ENCODE measurements at places on chromosomes 1 and 21.
A peak's percentile ranks its signal among the peaks of the same experiment; 100 is the strongest.

DNA sequence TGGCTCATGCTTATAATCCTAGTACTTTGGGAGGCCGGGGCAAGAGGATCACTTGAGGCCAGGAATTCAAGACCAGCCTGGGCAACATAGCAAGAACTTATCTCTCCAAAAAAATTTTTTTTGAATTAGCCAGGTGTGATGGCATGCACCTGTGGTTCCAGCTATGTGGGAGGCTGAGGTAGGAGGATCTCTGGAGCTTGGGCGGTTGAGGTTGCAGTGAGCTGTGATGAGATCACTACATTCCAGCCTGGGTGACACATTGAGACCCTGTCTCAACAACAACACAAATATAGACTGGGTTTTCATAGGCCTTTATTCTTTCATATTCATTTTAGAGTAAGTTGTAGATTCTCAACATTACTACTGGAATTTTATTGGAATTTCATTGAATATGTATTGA, 12.8 kb downstream of the MED18 start:
- no peak for DNase-seq

- DNase-seq = peak; percentile 5
Measured at GRCh38 chr1:19096036-19096833, 113.8 kb downstream of the UBR4 start.

DNA sequence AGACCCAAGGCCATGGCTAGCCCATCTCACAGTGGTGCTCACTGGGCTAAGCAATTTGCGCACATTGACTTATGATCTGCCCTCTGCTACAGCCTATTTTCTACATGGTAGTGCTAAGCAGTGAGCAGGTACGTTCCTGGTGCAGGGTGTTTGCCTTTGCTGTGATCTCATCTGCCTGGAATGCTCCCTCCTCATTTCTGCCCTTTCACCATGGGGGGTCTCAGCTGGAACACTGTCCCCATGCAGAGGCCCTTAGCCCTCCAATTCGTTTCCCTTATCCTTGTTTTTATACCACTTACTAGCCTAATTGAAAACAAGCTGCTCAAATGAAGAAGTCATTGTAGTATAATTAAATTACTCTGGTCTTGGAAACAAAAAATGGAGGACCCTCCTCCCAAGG, 2.0 kb upstream of the B3GALT5 start:
- DNase-seq = no peak

DNA sequence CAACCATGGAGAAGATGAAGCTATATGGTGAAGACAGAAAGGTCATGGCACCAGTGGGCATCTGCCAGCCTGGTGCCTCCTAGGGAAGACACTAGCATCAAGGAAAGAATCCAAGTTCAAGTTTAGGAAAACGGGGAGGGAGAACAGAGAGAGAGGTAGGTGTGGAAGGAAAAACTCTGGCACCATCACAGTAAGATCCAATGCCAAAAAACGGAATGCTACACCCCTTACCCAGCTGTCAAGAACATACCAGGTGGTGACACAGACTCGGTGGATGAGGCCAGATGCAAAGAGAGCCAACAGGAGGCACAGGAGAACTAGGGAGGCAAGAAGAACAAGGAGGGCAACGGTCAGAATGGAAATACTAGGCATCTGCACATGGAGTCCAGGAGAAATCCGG, 3.6 kb downstream of the KRTCAP2 start:
- no peak for DNase-seq

- DNase-seq = no peak
Measured at GRCh38 chr1:183864611-183865010, 59.7 kb downstream of the RGL1 start.

- peak; percentile 46 for DNase-seq
Measured at GRCh38 chr1:25487628-25488027, 55.8 kb upstream of the LDLRAP1 start.

- no peak for DNase-seq
Measured at GRCh38 chr1:214029796-214030195, 42.0 kb downstream of the PROX1 start.

GRCh38 chr1:207463571-207463970, 9.4 kb downstream of the CR2 start:
- no peak for DNase-seq

- no peak for DNase-seq
Measured at GRCh38 chr1:244220410-244220809, 169.3 kb downstream of the ZBTB18 start.

DNA sequence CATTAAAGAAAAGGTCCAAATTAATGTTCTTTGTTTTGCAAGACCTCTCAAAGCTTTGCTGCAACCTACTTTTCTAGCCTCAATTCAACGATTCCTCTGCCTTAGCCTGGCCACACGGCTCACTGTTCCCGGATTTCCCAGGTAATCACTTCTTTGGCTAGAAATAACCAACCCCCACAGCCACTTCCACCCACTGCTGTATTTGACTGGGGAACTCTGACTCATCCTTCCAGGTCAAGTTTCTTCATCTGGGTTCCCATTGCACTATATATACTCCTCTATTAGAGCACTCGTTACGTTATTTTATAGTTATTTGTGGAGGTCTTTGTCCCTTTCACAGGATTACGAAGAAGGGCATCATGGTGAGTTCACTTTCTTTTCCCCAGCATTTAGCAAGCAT, 185.9 kb downstream of the CACNA1E start:
- no peak for DNase-seq

DNA sequence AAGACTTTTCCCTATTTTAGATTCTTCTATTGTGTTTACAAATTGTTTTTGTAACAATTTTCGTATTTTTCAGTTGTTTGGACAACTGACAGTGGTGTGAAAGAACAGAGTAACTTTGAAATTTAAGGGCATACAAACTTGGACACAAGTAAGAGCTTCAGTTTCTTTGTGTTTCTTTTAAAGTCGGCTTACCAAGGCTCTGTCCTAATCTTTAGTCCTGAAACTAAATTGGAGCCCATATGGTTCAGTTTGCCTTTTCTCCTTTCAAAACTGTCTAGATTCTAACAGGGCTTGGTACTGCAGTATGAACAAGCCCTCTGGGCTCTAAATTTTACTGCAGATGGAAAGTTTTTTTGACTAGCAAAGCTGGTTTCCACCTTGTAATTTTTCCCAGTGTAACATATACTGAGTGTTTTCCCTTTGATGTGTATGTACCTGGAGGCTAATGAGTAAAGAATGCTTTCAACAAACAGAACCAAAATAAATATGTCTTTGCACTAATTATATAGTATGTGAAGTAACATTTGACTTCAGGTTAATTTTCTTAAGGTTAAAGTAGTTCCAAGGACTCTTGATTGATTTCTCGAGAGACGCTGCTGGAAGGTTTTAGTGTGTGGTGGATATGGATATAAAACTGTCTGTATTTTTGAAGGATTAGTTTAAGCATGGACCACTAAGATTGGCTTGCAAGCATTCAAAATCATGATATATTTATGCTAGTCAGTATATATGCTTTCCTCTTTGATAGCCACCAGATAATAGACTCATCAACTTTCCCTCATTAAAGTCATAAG, 4.1 kb downstream of the SNX27 start:
- DNase-seq = no peak

DNA sequence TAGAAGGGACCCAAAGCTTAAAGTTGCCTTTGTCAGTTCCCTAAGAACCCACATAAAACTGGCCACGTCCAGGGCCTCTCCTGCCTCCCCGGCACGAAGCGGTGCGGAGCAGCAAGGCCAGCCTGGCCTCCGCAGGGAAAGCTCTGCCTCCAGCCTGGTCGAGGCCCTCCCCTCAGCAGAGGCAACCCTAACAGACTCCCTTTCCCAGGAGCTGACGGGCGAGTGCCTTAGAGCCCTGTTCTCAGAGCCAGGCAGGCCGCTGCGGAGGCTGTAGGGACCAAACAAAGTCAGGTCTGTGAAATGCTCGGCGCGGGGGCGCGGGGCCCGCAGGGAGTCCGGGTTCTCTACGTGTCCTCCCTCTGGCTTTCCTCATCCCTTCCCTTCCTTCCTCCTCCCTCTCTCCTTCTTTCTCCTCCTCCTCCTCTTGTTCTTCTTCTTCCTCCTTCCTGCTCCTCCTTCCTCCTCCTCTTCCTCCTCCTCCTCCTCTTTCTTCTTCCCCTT, 40.7 kb downstream of the RIPK4 start:
- no peak for DNase-seq

DNA sequence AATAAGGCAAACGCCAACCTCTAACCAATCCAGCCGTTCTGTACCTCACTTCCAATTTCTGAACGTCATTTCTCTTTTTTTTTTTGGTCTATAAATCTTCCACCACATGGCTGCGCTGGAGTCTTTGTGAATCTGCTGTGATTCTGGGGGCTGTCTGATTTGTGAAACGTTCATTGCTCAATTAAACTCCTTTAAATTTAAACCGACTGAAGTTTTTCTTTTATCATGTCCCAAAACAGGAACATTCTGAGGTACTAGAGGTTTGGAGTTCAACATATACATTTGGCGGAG, 65.5 kb upstream of the BACH1 start:
- peak; percentile 1 for DNase-seq

GRCh38 chr1:184823080-184823479, 68.4 kb upstream of the EDEM3 start:
- DNase-seq = no peak

GRCh38 chr21:16388911-16389560, 659.3 kb downstream of the USP25 start:
- DNase-seq = no peak

- no peak for DNase-seq
Measured at GRCh38 chr1:161921990-161922389, 101.7 kb downstream of the OLFML2B start.

DNA sequence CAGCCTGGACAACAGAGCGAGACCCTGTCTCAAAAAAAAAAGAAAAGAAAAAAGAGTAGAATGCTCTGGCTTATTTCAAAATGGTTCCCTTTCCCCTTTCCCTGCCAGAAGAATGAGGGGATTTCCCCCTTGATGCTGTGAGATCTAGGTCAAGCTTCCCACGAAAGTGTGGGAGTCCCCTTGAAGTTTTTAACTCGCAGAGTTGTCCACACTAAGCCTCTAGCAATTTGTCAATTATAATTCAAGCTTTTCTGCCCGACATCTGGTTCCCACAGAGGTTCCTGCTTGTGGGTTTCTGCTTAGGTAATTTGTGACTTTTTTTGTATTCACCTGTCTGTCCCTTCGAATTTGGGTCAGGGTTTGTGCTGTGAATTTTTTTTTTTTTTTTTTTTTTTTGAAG, 62.8 kb downstream of the ZFYVE9 start:
- DNase-seq = no peak

- peak; percentile 63 for DNase-seq
Measured at GRCh38 chr1:206703661-206704060, 19.0 kb downstream of the MAPKAPK2 start.

GRCh38 chr1:172605641-172606040, 53.3 kb upstream of the FASLG start:
- no peak for DNase-seq

GRCh38 chr1:27646676-27647075, 11.7 kb upstream of the FGR start:
- DNase-seq = no peak

- no peak for DNase-seq
Measured at GRCh38 chr1:22329148-22329515, 122.5 kb upstream of the ZBTB40 start.

DNA sequence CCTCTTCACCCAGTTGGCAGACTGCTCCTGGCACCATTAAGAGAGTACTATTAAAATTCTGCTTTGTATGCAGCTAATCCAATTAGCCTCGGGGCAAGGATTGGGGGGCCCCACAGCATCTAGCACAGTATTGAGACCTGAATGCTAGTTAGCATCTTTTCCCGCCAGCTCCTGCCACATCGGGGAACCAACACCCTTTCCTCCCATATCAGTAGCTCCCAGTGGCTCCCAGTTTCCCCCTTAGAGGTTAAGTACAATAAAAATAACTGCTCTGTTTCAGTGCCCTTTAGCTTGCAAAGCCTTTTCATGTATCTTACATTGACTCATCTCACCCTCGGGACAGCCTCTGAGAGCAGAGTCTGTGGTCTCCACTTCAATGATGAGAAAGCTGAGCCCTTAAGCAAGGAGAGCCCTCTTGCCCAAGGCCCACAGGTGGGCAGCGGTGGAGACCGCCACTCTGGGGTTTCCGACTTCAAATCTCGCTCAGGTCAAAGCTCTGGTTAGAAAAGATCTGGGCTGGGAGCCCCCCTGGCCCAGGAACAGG, 4.2 kb upstream of the PMVK start:
- no peak for DNase-seq

GRCh38 chr1:173267453-173267945, 60.4 kb upstream of the TNFSF4 start:
- DNase-seq = no peak

DNA sequence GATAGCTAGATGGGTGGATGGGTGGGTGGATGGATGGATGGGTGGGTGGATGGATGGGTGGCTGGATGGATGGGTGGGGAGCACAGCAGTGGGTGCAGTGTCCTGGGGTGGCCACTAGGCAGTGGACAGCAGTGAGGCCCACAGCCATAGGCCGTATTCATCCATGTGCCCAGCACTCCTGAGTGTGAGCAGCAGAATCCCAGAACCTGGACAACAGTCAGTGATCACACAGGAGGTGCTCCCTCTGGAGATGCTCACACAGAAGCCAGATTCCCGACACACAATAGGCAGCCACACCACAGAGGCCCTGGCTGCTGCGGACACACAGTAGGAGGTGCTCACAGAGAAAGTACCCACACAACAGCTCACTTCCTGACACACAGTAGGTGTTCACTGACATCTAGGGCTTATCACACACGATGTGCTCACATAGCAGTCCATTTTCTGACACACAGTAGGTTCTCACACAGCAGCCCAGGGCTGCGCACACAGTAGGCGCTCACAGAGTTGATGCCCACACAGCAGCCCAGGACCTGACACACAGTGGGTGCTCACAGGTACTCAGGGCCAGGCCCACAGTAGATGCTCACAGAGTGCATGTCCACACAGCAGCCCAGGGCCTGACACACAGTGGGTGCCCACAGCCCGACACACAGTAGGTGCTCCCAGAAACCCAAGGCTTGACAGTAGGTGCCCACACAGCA, 64.0 kb downstream of the RAP1GAP start:
- no peak for DNase-seq

DNA sequence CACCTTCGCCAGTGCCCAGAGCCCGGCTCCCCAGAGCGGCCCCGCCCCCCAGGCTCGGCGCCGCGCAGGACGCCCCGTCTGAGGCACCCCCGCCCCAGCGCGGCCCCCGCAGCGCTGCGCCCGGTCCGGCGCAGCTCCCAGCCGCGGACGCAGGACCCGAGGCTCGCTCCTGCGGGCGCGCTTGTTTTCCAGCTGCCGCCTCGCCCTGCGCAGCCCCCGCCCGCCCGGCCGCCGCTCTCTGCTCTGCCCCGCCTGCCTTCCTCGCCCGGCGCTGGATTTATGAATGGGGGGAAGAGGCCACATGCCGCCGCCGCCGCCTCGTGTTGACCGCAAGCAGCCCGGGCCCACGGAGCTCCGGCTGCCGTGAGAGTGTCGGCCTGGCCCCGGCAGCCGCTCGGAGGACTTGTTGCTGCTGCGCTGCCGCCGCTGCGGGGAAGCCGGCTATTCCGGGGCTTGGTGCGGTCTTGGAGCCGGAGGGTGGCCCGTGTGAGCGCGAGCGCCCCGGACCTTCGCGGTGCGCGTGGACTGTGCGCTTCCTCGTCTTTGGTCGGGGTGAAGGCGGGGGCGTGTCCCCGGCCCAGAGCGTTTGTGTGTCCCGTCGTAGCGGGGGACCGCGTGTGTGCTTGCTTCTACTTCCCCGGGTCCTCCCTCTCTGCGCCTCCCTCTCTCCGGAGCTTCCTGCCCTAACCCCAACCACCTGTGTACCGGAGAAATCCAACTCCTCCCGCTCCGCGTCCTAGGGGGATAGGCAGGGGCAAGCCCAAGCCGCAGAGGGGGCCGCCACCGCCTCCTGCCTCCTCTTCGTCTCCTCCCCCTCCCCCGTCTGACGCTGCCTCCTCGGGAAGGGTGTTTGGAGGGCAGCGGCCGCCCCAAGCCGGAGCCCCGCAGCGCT, 736 bp downstream of the KCNC4 start:
- peak; percentile 43 for DNase-seq

GRCh38 chr1:109620401-109620791, 759 bp downstream of the AMPD2 start:
- no peak for DNase-seq

Measured in stimulated activated naive CD4-positive, alpha-beta T cell (primary cell).